ENCODE measurements at places on chromosomes 16 and 17. TPM values are rescaled to one million over a fixed set of nuclear protein-coding genes. Genes with fewer than 3 reads are reported as not detected.

GRCh38 chr16:31061126-31061812 lies 12.8 kb downstream of the ZNF668 start:
- H3K27me3 ChIP-seq: no peaks in the 10 kb centered on the region
- H3K4me3 ChIP-seq: no peak overlapping the region
- peaks cover 26% of the 10 kb centered on the region for H3K36me3 ChIP-seq
- no peak overlapping the region for H3K27ac ChIP-seq
- H3K4me1 ChIP-seq: no peaks in the 10 kb centered on the region
- no peak for DNase-seq

DNA sequence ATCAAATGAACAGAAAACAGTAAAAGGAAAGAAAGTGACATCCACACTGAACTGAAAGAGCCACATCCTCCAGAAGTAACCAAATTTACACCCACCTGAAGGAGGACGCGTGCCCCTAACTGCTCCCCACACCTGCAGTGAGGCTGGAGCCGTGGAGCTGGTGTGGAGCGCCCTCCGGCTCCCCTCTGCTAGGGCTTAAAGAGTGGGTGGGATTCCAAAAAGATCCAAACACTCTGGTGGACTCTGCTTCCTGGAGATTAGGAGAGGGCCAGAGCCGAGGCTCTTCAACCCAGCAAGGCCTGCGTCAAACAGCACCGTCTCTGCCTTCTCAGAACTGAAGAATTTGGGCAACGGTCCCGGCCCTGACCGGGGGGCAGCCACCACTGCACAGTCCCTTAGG lies 15.2 kb downstream of the CCDC40 start:
- H3K27me3 ChIP-seq: no peaks in the 10 kb centered on the region
- no peak for DNase-seq

GRCh38 chr16:11157143-11157542 lies 98.9 kb downstream of the SOCS1 start:
- peaks cover 6% of the 10 kb centered on the region for H3K4me1 ChIP-seq
- no peak overlapping the region for H3K4me3 ChIP-seq

- no peaks in the 10 kb centered on the region for H3K27me3 ChIP-seq
- no peaks in the 10 kb centered on the region for H3K36me3 ChIP-seq
- H3K4me3 ChIP-seq: no peak overlapping the region
- DNase-seq: no peak
- H3K4me1 ChIP-seq: no peaks in the 10 kb centered on the region
- H3K27ac ChIP-seq: no peak overlapping the region
Measured at GRCh38 chr17:81448950-81449349, 53.7 kb downstream of the BAHCC1 start.

- H3K36me3 ChIP-seq: no peaks in the 10 kb centered on the region
- peaks cover 3% of the 10 kb centered on the region for H3K4me1 ChIP-seq
- H3K27ac ChIP-seq: no peak overlapping the region
- H3K27me3 ChIP-seq: peaks cover 2% of the 10 kb centered on the region
- no peak for DNase-seq
- no peak overlapping the region for H3K4me3 ChIP-seq
Measured at GRCh38 chr17:41588126-41588810, 1.6 kb upstream of the KRT14 start.

Gene SHCBP1
- 15.7 TPM for total RNA-seq
